ENCODE measurements at places on chromosomes 4 and X.

DNA sequence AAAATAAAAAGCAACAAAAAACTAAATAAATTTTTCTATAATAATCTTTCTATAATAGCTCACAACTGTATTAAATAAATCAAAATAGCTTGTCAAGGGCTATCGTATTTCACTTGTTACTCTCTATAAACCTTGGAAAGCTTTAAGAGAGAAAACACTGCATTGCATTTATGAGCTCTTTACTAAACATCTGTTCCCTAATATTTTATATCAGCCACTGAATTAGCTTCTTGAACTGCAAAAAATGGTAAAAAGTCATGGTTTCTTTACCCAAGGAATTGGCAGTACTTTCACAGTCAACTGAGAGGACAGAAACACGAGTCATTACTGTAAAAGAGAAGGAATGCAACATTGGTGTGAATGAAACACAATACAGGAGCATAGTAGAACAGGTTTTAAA is 671.2 kb downstream of the PCDH18 start:
- no peak for DNase-seq

- no peak for DNase-seq
Observed at GRCh38 chr4:62162606-62163005, 962.5 kb downstream of the ADGRL3 start.

DNA sequence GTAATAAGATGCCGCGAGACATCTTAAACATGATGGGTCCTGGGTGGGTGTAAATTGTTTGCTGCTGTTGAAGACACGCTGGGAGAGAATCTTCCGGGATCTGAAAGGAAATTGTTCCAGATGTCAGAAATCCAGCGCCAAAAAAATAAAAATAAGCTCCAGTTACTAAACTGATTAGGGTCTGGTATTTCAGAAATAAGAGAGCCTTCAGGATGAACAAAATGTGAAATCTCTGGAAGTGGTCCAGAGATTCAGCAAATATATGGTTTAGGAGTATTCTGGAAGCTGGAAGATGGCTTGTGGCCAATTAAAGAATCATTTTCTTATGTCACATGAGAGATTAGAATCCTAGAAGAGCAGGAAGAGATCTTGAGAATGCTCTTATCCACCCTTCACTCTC is 75.8 kb upstream of the NHS start:
- DNase-seq = no peak

DNA sequence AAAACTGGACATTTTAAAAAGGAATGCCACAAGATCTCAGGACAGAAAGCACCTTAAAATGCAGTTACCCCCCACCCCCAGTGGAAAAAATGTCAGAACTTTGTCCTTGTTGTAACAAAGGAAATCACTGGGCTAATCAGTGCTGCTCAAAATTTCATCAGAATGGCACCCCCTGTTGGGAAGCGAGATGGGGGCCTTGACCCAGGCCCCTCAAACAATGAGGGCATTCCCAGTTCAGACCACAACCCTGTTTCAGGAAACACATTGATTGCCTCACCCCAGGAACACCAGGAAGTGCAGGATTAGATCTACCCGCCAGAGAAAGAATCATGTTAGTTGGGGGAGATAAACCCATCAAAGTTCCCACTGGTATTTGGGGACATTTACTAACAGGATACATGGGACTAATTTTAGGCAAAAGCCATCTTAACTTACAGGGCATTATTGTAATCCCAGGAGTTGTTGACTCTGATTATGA is 16.4 kb downstream of the SPIN2B start:
- no peak for DNase-seq

GRCh38 chrX:37818031-37818430 is 29.3 kb downstream of the DYNLT3 start:
- no peak for DNase-seq

- DNase-seq = no peak
Observed at GRCh38 chrX:39150220-39150619, 349.0 kb downstream of the MID1IP1 start.

GRCh38 chrX:38561951-38562719 is 793 bp downstream of the TSPAN7 start:
- DNase-seq = no peak

- no peak for DNase-seq
Observed at GRCh38 chr4:120528428-120528827, 394.1 kb downstream of the PRDM5 start.

DNA sequence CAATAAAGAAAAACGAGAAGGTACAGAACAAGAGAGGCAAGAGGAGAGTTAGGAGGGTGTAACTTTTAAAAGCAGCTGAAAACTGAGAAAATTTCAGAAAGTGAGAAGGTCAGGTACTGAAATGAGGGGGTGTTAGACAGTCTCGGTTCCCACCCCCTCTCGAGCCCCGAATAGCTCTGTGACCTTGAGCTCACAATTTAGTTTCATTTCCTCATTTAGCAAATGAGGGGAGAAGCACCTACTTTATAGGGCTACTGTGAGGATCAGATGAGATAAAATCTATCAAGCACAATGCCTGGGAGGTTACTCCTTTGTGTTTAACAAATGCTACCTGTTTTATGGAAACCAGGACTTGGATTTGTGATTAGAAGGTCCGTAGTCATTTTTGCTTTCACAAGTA is 4.9 kb downstream of the UGT8 start:
- no peak for DNase-seq

DNA sequence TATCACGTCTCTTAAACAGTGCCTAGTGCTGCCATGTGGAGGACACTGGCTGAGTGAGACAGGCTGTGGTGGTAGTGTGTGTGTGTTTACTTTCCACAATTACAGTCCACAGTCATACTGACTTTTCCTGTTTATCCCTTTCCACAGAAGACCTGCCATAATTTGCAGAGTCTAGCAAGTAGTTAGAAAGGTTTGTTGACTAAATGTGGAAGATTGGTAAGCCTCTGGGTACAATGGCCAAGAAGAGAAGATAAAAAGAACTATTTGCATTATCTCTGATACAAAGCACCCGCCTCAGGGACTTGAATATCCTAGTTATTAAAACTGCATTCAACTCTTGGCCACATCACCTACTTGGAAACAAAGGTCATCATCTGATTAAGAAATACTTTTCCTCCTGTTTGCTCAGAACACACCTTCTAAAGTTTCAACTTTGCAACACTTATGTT is 89.1 kb downstream of the FAM13A start:
- no peak for DNase-seq

DNA sequence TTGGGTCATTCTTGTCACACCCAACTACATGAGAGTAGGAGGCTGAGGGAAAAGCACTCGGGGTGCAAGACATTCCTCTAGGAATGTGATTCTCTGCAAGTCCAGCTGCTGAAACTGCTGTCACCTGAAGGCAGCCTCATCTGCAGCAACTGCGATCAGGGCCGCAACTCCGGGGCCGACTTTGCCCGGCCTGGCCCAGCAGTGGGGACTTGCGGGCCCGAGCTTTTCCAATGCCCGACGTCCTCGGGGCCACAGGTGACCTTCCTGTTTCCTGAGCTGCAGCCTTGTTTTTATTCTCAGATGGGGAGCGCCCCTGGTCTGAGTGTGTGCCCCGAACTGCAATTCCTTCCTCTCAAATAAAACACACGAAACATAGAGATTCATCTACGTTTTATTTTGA is 104.7 kb upstream of the NKX1-1 start:
- no peak for DNase-seq

GRCh38 chrX:13005661-13006473 is 31.0 kb downstream of the TMSB4X start:
- no peak for DNase-seq

DNA sequence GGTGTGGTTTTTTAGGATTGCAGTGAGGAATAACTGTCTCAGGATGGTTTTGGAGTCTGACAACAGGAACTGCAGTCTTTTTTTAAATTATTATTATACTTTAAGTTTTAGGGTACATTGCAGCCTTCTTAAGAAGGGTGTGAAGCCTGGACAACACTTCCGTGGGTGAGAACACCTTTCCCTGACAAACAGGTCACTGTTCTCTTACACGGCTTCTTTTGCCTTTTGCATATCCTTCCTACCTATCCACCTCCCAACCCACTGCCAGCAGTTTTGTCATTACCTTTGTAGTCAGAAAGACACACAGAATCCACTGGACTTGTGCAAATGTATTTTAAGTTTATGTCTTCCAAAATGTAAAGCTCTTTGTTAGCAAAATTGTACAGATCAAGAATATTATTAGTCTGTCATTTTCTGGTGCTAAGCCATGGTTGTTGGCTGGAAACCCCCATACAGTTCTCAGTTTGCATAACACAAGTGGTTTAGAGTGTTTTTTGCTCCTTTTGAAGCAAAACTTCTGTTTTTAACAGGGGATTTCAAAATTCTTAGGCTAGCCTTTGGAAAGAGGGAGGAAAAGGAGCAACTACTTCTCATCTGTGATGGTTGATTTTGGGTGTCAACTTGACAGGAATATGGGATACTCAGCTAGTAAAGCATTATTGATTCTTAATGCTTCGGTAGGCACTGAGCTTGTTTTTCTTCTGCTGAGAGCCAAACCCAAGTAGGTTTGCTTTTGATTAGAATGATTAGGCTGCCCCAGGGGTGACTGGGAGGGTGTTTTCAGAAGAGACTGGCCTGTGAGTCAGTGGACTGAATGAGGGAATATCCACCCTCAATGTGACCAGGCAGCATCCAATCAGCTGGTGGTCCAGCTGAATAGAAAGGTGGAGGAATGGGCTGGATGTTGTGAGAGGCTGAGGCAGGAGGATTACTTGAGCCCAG is 29.4 kb upstream of the KLHL2 start:
- no peak for DNase-seq

DNA sequence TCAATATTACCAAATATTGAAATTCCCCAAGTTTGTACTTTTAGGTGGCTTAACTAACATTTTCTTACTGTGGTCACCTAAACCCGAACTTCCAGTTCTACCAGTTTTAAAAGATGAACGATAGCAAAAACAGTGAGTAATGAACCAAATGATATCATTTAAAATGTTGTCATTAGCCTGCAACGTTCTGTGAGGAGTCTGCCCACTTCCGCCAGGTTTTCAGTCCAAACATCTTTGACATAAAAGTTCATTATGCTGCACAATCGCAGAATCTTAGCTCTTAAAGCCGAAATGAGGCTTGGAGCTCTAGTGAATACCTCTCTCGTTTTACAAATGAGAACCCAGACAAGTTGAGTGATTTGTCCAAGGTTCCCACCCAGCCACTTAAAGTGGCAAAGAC is 762 bp downstream of the PIGA start:
- no peak for DNase-seq

DNA sequence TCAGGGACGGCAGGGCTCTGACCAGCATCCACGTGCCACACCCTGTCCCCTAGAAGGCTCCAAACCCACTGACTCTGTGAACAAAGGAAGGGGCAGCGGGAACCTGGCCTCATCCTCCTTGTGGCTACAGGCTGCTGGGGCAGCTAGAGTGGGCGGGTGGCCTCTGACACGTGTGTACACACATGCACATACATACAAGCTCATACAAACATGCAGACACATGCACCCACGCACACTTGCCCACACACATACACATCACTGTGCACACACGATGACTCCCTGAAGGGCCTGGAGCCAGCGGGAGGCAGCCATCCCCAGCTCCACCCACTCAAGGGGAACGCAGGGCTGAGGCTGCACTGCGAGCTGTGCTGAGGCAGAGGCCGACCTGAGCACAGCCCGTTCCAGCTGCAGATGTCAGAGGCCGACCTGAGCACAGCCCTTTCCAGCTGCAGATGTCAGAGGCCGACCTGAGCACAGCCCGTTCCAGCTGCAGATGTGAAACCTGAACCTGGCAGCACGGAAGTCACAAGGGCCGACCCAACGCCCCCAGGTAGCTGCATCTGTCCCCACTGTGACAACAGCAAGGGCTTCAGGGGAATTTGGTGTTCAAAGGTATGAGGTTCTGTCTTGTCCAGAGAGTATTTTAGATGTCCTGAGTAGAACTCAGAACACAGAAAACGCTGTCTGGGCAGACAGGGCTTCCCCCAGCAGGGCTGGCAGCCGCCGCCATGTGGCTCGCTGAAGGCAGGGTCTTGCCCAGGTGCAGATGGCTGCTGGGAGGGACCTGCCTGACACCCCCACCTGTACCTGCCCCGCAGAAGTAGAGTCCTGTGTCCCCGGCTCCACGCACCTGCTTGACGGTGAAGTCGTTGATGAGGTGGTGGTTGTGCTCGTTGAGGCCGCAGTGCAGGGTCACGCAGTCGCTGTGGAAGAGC is 33.5 kb downstream of the CTBP1 start:
- no peak for DNase-seq

DNA sequence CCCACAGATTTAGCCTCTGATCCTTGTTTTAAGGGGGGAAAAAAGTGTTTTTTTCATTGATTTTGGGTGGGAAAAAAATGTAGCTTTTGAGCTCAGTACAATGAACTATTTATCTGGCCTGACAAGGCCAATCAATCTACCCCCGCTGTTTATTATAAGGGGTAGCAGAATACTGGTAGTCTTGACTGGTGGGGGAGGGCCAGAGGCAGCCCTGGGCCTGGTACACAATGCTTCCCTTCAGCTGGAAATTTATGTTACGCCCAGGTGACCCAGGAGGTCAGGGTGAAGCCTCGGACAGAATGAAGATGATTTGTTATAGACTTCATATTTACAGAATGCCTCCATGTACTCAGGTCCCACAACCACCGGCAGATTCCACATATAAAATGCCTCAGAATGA is 143.2 kb downstream of the SH3KBP1 start:
- no peak for DNase-seq

- no peak for DNase-seq
Observed at GRCh38 chr4:17283251-17283650, 228.6 kb downstream of the QDPR start.

DNA sequence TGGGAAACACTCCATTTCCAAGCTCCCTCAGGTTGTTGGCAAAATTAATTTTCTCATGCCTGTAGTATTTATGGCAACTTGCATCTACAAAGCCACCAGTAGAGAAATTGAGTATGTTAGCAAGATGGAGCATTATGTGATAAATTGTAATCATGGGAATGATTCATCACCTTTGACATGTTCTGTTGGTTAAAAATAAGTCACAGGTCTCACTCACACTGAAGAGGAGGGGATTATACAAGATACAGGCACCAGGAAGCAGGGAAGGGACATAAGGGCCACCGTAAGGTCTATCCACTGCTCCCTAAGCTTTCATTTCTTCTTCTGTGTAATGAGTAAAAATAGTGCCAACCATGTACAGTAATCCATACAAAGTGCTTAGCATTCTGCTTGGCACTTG is 313.0 kb downstream of the GBA3 start:
- no peak for DNase-seq

DNA sequence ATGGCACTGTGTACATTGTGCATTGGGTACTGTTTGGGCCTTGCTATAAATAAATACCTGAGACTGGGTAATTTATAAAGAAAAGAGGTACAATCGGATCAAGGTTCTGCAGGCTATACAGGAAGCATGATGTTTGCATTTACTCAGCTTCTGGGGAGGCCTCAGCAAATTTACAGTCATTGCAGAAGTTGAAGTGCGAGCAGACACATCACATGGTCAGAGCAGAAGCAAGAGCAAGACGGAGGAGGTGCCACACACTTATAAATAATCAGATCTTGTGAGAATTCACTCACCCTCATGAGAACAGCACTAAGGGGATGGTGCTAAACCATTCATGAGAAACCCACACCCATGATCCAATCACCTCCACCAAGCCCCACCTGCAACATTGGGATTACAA is 505.0 kb downstream of the ARAP2 start:
- no peak for DNase-seq

DNA sequence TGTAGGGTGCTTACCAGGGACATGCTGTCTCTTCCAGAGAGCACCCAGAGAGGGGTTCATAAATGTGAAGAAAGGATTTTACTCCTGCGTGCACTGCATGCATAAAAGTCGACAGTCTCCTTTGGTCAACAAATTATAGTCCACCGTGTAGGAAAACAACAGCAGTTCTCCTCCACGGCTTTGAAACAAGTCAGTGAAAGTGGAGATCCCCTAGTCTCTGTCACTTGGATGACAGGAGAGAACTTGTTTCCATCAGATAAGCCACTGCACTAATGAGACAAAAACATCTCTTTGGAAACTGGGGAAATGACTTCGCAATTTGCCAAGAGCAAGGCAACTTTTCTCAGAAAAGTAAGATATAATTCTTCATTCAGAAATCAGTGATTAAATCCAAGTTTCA is 9.7 kb downstream of the UNC5C start:
- no peak for DNase-seq

Data from stimulated activated CD4-positive, alpha-beta T cell treated with anti-CD3 and anti-CD28 coated beads, Interleukin-1b, Interleukin-23, amount 100 ng/mL, for 1 hour (primary cell).